Activated CD4-positive, CD25-positive, alpha-beta regulatory T cell (primary cell): ENCODE measurements at places on chromosomes 16 and 17.

GRCh38 chr16:56847173-56847910 is 17.7 kb upstream of the SLC12A3 start:
- no peak for DNase-seq

DNA sequence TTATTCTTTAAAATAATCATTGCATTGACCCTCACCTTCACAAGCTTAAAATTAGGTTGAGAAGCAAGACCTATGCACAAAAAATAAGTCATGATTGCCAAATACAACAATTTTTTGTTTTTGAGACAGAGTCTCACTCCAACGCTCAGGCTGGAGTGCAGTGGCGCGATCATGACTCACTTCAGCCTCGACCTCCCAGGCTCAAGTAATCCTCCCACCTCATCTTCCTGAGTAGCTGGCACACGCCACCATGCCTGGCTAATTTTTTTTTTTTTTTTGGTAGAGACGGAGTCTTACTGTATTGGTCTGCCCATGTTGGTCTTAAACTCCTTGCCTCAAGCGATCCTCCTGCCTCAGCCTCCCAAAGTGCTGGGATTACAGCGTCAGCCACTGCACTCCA is 24.2 kb downstream of the ZNF652 start:
- DNase-seq = no peak

- DNase-seq = no peak
Observed at GRCh38 chr16:29808219-29808900, 2.0 kb downstream of the MAZ start.

DNA sequence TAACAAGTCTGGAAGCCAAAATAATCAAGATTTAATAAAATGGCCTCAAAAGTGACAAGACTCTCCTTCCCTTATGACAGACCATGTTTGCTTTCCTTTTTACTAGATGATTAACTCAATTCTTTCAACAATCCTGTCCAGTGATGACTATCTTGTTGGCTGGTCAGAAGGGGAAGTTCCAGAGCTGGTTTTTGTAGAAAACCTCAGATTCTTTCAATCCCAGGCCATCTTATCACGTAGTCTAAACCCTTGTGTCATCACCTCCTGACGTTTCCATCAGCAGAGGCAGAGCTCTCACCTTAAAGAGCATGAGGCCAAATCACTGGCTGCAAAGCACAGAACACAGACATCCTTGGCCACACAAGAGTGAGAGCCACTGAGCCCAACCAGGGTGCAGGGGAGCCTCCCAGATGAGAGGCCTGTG is 125.3 kb downstream of the ANKRD11 start:
- DNase-seq = no peak

DNA sequence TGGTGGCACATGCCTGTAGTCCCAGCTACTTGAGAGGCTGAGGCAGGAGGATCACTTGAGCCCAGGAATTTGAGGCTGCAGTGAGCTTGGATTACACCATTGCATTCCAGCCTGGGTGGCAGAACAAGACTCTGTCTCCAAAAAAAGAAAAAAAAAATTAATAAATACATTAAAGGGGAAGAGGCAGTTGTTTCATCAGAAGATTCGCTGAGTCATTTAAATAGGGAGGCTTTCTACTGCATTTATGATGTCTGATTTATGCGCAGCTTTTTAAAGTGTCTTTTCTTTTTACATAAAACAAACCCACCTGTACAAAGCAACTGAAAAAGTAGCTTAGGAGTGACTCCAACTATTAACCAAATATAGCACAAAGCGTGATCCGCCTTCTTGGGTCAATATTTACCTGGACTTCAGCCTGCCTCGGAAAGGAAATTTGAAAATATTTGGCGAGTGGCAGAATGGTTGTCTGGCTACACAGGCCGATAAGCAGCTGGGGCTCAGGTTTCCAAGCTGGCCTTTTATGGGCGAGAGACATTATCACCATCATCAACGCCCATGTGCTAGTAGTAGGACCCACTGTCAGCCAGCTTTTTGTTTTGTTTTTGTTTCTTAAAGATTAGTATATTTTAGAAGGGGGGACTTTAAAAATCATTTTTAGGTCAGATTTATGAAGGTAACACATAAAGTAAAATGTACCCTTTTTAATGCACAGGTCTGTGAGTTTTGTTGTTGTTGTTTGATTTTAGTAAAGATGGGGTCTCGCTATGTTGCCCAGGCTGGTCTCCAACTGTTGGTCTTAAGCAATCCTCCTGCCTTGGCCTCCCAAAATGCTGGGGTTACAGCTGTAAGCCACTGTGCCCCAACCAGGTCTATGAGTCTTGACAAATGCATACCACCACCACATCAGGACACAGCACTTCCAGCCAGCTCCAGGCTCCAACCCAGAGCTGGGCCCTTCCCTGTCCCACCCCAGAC is 42.5 kb upstream of the RASD1 start:
- DNase-seq = no peak

- DNase-seq = no peak
Observed at GRCh38 chr17:59765038-59765437, 57.6 kb downstream of the VMP1 start.

- no peak for DNase-seq
Observed at GRCh38 chr16:88464447-88465318, 11.6 kb downstream of the ZFPM1 start.

DNA sequence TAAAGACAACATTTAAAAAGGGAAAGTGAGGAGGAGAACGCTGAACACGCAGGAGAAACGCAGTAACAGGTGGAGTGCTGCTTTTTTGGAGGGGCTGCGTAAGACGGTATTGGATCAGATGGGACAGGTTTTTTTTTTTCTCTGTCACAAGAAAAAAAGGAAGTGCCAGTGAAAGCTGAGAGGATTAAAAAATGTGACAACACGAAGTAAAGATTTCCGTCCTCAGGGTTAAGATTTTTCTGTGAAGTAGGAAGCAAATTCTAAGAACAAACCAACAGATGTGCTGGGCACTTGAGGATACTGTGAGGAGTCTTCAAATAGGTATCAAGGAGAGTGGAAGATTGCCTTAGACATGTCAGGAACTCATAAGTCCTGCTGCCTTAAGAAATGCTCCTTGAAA is 5.8 kb upstream of the ABCA9 start:
- no peak for DNase-seq

DNA sequence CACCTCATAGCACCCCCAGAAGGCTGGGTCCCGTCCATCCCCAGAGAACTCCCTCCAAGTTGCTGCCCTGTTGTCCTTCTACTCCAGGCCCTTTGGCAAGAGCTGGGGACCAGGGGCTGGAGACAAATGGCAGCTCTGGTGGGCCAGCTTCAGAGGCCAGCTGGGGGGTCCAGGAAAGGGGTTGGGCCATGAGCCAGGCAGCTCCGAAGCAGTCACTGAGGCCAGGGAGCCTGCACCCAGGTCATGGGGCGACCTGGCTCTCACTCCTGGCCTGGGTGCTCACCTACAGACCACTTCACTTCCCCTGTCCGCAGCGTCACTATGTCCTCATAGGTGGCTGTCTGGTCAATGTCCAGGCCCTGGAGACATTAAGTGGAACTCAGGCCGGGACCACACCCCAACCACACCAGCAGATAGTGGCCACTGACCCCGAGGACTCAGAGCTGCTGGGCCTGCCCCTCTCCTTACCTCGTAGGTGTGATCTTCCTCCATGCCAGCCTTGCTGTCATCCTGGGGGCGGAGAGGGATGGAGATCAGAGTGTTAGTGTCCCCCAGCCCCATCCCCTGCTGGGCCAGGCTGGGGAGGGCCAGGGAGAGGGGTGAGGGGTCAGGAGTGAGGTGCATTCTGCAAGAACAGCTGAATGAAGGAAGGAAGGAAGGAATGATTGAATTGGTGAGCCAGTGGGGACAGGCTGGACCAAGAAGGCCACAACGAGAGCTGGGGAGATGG is 3.0 kb downstream of the CD79B start:
- DNase-seq = no peak

DNA sequence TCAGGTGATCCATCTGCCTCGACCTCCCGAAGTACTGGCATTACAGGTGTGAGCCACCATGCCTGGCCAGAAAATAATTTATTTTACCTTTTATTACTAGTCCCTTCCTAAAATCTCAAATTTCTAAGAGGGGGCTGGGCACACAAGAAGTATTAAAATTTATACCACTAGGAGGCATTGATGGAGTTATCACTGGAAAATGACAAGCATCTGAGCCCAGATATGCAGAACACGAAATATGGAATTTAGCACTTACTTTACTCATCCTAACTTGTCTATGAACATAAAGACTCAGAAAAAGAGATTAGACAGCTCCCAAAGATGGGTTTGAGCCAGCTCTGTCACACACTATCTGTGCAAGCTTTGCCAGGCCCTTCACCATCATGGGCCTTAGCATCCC is 46.4 kb downstream of the STAT5A start:
- DNase-seq = no peak

DNA sequence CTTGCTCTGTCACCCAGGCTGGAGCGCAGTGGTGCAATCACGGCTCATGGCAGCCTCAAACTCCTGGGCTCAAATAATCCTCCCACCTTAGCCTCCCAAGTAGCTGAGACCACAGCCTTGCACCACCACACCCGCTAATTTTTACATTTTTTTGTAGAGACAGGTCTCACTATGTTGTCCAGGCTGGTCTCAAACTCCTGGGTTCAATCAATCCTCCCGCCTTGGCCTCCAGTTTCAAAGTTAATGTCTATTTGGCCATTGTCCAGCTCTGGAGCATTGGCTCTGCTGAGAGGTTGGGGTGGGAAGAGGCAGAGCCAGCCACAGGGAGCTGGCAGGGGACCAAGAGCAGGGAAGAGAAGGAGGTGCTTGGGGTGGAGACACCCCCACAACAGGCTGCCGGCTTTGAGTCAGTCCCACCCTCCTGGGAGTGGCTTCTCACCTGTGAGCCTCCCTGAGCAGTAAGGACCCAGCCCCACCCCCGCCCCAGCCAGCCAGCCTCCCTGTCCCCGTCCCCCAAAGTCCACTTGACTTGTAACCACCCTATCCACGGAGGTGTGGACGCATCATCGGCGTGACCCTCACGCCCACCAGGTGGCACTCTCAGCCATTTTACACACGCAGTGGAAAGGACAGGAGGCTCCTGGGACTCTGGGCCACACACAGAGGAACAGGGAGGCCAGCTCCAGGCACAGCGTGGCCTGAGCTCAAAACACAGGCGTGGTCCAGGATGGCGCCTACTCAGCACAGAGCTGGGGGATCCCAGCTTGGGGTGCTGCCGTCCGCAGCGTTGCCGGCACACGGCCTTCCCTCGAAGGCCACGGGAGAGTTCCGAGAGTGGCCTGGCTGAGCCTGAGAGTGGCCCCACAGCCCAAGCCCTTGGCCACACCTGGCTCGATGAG is 22.8 kb upstream of the PVALEF start:
- DNase-seq = peak; percentile 44

GRCh38 chr17:66713533-66714042 is 121.3 kb upstream of the CACNG5 start:
- no peak for DNase-seq

DNA sequence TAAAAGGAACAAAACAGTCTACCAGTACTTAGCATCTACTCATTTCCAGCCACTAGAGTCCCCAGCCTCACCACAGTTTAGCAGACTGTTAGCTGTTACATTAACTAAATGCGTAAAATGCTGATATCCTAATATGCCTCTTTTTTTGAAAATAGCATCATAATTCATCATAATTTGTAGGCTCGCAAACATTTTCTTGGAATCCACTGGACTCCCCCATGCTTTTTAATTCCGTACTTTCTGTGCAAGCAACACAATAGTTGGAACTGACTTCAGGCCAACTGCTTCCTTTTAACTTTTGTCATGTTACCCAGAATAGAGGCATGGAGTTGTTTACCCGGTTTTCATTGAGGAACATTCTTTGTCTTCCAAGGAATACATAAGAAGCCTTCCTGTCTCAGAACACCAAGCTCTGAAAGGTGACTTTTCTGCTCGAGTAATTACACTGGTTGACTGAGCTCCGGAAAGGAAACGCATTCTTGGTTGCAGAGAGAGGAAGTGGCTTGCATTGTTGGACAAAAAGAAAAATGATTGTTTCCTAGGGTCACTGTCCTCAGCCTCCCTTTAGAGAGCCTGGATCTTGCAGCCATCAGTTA is 30.9 kb upstream of the SEC14L1 start:
- no peak for DNase-seq

- DNase-seq = no peak
Observed at GRCh38 chr16:71254832-71255525, 24.5 kb upstream of the HYDIN start.

DNA sequence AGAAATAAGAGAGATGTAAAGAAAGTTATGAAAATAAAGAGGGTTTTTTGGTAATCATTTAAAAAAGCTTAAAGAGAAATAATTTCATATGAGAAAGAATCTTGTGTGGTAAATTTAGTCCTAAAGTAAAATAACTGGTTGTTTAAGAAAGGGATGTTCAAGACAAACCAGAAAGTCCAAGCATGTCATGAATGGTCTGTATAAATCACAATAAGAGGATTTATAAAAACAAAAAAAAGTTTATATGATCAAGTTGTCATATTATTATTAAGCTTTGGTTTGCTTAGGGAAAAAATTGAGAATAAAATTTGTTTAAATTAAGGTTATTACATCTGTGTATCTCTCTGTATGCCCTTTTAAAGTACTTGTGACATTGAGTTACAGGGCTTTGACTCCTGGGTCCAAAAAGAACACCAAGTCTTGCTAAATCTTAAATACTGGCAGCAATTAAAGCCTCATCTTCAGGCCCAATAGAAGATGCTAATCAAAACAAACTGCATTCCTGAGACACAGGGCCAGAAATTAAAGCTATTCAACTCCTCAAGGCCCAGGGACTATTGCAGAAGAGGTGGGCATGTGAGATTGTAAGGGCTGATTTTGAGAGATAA is 15.6 kb upstream of the TRIM25 start:
- no peak for DNase-seq

DNA sequence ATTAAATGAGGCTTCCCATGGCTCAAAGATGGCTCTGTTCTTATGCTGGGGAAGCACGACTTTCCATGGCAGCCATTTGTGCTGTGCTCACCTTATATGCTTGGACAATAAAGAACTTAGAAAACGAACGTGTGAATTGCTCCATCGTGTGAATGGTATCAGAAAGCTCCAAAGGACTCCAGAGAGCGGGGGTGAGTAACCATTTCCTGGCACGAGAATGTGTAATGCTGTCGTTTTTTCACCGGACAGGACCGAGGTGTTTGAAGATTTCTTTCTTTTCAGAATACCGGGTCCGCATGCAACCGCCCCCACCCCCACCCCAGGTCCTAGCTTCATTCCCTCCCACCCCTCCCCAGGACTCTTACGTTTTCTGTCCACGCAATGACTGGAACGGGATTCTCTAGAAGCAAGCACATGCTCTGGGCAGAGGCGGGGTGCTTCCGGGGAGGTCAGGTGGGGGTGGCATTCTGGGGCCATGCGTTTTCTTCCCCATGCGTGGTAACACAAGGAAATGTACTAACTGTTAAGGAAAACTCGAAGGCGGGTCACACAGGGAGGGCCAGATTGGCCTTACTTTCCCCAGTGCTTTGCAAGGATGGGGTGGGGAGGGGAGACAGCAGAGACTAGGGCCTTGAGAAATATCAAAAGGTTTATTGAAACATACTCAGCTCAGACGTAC is 26.2 kb downstream of the GPRC5B start:
- DNase-seq = no peak
